ENCODE measurements at places on chromosomes 6 and 20.

- DNase-seq = peak; percentile 45
Observed at GRCh38 chr6:141464490-141464889, 668.2 kb upstream of the GJE1 start.

DNA sequence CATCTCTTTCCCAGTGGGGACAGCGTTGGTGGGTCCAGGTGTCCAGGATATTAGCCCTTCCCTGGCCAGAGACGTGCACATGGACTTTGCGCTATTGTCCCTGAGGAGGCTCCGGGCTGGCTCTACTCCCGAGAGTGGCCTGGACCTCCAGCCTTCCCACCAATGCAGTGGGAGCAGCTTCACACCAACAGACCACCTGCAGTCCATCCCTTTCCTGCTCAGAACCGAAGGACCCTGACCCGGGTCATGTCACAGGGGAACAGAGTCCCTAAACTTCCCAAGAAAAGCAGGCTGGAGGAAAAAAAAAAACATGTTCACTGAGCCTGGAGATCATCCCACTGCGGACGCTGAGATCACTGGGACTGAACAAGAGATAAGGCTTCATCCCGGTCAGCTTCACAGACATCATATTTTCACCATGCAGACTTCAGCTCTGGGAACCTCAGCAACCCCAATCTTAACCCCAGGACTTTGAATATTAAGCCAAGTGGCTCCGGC lies 18.3 kb downstream of the ZMYND8 start:
- DNase-seq = no peak

DNA sequence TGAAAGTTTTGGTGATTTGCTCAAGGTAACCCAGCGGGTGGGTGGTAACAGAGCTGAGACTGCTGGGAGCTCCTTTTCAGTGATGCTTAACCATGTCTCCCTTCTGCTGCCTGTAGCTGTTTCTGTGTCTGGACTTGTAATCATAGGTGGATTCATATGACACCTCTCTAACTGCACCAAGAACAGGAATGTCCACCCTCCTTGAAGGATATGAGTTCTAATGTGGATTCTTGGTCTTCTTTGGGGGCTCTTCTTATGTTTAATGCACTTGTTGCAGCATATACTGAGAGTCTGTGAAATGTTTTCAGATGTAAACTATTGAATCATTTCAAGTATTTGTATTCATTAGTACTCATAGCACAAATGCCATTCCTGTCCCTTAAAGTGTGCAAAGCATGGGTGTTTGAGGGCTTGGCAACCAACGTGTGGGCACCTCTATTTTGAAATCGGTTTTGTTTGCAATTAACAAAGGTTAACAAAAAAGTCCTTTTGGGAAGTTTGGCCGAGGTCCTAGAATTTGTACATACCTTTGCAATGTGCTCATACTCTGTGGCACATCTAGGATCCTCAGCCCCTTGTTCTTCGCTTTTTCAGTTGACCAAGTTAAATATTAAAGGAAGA lies 138.0 kb downstream of the SOX4 start:
- peak; percentile 73 for DNase-seq

- DNase-seq = peak; percentile 60
Observed at GRCh38 chr6:30483677-30484279, 5.5 kb upstream of the HLA-E start.

DNA sequence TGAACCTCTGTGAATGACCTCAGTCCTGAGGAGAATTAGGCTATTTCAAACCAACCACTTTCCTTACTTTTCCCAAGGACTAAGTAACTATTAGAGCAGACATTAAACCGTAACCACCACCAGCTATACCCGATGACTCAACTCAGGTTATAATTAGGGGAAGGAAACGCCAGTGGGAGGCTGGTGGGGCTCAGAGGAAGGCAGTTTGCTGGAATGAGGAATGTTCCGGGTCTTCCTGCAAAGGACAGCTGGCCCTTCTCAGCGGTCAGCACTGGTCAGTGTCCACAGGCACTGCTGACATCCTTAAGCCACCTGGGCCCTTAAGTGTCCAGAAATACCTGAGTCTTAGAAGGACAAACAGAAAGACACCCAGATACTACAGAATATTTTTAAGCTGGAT lies 515.2 kb downstream of the MAFB start:
- no peak for DNase-seq

DNA sequence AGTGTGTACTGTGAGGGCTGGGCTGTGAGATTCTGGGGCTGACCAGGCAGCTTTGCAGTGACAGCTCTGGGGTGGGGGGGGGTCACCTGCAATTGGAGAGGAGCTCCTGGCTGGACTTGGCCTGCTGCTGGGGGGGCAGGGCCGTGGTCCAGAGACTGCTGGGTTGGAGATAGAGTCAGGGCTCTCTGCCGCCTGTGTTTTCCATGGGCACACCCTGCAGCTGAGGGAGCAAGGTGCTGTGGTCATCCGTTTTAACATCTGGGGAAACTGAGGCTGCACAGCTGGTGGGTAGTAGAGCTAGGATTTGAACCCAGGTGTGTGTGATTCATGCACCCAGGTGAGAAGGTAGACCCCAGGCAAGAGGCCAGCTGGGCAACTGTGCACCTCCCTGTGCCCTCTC lies 7.3 kb downstream of the DLGAP4 start:
- DNase-seq = no peak

- DNase-seq = peak; percentile 10
Observed at GRCh38 chr20:53157443-53158408, 185.6 kb downstream of the TSHZ2 start.

GRCh38 chr6:28923318-28924102 lies at the start of gene TRIM27:
TSS of gene TRIM27 (minus strand) at chr6:28923985. CDS start at chr6:28923632, 353 bp downstream.
- DNase-seq = peak; percentile 82

GRCh38 chr6:6584310-6585002 lies 4.1 kb upstream of the LY86 start:
- DNase-seq = no peak

DNA sequence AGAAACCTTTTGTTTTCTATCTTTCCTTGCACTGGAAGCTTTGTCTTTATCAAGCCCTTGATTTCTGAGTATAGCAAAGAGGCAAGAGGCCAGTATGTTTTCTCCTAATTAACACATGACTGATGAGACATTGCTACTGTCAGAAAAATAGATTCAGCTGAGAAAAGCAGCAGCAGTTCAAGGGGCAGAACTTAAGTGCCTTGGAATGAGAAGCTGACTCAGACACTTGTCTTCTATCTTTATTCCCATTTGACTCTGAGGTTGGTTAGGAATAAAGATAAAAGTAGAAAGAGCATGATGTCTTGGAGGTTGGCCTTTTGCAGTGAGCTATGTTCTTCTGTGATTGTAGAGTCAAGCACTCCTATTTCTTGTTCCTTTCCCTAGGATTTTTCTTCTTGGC lies 79.1 kb upstream of the MAN1A1 start:
- no peak for DNase-seq

DNA sequence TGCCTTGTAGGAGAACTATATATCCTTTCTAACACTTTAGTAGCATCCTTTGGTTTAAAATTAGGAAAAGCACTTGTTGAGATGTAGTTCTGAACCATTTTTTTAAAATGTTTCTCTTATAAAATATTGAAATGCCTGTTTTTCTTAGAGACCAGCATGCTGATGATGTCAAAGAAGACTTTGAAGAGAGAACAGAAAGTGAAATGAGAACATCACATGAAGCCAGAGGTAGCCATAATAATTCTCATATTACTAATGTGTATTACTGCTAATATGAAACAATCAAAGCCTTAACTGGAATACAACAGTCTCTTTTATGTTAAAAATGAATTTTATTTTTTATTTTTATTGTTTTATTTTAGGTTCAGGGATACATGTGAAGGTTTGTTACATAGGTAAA lies 102.0 kb downstream of the SAMD3 start:
- DNase-seq = no peak

DNA sequence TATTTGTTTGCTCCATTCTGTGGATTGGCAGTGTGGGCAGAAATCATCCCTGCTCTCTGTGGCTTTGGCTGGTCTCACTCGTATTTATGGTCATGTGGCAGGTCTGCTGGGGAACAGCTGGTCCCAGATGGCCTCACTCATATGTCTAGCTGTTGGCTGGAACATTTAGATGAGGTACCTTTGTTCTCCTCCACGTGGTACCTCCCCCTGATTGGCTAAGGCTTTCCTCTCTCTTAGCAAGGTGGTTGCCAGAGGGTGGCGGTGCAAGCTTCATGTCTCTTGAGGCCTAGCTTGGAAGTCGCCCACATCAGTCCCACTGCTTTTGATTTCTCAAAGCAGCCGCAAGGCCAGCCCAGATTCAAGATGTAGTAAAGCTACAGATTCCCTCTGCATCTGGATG lies 348.5 kb upstream of the BTBD3 start:
- no peak for DNase-seq

DNA sequence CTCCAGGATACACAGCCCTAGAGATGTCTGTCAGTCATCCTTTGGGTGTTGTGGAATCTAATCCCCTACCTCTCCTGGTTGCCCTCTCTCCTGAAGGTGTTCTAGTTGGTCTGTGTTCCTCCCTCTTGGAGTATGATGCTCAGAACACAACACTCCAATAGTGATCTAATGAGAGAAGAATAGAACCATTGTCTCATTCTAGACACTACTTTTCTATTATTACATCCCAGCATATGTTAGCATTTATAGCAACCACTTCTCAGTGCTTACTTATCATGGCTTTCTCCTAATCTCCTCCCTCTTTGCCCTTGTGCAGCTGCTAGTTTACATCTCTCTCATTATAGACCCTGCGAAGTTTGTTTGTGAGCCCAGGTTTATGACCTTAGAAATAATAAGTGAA lies 109.0 kb downstream of the UNC5CL start:
- no peak for DNase-seq

- DNase-seq = no peak
Observed at GRCh38 chr6:147244832-147245231, 40.6 kb downstream of the STXBP5 start.

DNA sequence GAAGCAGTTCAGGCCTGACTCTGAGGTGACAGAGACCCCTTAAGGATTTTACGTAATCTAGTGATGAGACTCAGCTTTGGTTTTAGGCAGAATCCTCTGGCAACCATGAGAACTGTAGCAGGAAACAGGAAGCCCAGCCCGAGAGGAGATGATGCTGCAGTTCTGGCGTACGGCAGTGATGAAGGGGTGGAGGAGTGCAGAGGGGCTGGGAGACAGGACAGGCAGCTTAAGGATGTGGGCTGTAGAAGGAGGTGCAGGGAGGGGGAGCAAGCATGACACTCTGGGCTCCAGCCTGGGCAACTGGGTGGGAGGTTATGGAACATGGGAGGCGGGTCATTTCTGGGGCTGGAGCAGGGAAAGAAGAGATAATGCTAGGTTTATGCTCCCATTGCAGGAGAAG lies 67.1 kb downstream of the LRFN2 start:
- DNase-seq = no peak

GRCh38 chr6:35736253-35736894 lies 458 bp upstream of the ARMC12 start:
- DNase-seq = peak; percentile 54

DNA sequence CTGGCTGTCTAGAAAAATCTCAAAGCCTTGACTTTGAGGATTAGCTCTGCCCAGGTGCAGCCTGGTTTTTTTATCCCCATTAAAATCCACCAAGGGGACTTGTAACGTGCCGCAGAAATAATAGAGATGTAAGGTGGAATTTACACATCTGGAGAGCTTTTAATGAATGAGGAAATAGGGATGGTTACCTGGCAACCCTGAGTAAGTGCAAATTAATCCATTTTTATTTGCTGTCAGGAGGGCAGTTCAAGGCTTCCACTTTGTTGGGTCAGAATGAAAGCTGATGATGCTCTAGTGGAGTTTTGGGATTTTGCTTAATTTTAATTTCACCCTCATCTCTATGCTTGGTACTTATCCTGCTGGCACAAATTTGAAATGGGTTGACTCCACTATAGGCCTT lies 163.4 kb upstream of the CEP162 start:
- no peak for DNase-seq

- DNase-seq = no peak
Observed at GRCh38 chr6:139927742-139928305, 553.4 kb upstream of the CITED2 start.

- DNase-seq = no peak
Observed at GRCh38 chr6:6052216-6052615, 45.5 kb upstream of the NRN1 start.

- DNase-seq = no peak
Observed at GRCh38 chr6:16473908-16474771, 235.8 kb downstream of the GMPR start.

- DNase-seq = peak; percentile 13
Observed at GRCh38 chr20:44151621-44152416, 35.2 kb downstream of the JPH2 start.

- DNase-seq = peak; percentile 32
Observed at GRCh38 chr6:125480571-125480970, 178.8 kb upstream of the HDDC2 start.

DNA sequence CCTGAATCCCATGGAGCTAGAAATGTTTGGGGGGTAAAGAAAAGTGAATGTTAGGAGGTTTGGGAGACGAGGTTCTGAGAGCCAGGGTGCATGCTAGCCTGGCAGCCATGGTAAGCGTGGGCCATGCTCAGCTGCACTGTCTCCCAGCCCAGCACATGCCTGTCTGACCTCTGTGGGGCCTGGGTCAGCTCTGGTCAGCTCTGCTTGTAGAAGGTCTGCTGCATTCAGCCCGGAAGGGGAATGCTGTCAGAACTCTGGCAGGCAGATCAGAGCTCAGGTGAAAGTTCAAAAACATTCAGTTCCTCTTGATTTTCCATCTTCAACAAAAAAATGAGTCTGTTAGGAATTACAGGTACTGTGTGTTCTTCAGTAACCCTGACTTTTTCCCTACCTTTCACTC lies 5.8 kb upstream of the GNRH2 start:
- no peak for DNase-seq

- peak; percentile 86 for DNase-seq
Observed at GRCh38 chr6:144284783-144285547, at the start of gene UTRN. TSS of gene UTRN (plus strand) at chr6:144285335. CDS start at chr6:144291829, 6,494 bp downstream.

DNA sequence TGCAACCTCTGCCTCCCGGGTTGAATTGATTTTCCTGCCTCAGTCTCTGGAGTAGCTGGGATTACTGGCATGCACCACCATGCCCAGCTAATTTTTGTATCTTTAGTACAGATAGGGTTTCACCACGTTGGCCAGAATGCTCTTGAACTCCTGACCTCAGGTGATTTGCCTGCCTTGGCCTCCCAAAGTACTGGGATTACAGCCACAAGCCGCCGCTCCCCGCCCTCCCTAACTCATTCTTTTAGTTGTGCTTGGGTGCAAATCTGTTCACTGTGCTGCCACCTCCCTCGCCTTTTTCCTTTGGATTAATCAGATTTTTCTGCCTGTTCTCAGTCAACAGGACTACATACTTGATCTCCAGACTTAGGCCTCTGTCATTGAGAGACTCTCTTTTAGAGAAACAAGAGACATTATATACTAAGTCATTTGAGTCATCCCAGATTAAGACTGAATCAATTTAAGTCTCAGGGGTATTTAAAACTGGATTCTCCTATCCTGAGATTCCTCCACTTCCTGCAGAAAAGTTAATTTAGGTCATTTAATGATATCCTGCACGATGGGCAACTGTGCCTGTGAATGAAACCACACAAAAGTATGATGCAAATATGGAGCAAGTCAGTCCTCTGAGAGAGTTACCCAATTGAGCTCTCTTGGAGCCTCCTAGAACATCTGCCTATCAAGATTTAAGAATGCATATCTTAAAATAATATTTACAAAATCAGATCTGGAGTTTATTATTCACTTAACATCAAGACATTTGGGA lies 136.1 kb upstream of the THEMIS start:
- DNase-seq = peak; percentile 63
